ENCODE measurements at places on chromosomes 1 and 21.

DNA sequence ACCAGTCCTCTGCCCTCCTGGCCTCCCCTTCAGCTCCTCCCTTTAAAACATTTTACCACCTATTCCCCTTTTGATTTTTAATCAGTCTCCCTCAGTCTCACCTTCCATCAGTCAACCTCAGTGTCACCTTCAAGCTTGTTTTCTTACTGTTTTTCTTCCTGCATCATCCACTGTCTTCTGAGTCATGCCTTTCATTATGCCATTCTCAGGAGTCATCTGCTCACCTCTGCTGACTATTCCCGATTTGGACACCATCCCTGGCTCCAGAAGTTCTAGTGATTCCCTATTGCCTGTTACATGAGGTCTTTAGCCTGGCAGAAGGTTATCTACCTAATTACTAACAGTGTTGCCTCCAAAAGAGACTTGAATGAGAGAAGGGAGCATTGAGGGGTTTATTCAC lies 23.9 kb downstream of the NFASC start:
- no peak for DNase-seq

DNA sequence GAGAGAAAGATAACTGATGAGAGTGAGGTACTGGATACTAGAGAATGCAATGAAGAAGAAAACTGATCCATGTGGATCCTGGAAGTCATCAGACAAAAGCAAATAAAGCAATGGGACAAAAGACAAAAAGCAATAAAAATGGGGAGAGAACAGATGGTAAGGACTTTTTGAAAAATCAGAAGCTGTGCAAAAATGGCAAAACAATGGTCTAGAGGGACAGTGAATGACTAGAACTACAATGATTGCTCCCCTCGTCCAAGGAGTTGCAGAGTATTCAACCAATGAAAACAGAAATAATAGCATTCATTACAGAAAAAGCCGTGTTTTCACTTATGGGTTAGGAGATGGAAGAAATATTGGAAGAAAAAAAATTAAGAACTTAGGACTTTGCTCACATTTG lies 18.5 kb downstream of the LUZP1 start:
- no peak for DNase-seq

DNA sequence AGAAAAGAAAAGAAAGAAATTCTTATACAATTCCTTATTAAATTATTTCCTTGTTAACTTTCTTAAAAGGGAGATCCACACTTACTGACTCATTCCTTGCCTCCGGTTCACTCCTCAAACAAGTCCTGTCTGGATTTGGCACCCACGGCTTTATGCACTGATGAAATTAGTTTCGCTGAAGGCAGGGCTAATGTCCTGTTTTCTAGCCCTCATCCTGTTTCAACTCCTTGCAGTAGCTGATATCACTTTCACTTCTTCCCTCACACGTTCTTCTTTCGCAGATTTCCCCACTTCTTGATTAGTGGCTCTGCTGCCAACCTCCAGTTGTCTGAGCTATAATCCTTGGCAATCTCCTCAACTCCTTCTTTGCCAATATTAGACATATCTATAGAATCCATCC lies 215.2 kb downstream of the URB2 start:
- DNase-seq = no peak

DNA sequence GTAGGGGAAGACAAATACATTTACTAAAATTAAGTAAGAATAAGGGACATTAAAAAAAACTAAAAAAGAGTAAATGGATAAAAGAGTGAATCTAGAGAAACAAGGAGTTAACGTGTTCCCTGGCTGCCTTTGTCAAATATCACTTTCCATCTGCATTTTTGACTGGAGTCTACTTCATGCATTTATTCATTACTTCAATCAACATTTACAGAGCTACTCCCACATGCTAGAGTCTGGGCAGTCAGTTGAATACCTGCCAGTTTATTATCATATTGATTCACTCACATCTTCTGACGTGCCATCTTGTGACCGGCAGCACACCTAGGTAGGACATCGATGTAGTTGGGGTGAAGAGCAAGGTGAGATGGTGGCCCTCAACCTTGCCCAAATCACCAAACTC lies 35.6 kb upstream of the KCNA3 start:
- no peak for DNase-seq

DNA sequence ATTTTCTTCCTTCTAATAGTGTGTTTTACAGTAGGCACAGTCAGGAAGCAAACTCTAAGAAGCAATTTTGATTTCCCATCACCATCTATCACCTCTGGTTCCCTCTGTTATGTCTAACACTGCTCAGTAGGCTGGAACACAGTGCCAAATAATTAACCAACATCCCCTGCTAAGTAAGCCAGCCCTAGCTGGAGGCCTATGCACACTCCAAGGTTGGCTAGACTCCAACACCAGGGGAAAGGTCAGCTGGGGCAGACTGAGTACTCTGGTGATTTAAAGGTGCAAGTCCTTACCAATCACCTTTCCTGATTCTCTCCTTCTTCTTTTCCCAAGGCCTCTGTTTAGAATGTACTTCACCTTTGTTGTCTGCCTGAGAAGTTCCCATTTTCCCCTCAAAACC lies 46.5 kb upstream of the BEND5 start:
- no peak for DNase-seq

DNA sequence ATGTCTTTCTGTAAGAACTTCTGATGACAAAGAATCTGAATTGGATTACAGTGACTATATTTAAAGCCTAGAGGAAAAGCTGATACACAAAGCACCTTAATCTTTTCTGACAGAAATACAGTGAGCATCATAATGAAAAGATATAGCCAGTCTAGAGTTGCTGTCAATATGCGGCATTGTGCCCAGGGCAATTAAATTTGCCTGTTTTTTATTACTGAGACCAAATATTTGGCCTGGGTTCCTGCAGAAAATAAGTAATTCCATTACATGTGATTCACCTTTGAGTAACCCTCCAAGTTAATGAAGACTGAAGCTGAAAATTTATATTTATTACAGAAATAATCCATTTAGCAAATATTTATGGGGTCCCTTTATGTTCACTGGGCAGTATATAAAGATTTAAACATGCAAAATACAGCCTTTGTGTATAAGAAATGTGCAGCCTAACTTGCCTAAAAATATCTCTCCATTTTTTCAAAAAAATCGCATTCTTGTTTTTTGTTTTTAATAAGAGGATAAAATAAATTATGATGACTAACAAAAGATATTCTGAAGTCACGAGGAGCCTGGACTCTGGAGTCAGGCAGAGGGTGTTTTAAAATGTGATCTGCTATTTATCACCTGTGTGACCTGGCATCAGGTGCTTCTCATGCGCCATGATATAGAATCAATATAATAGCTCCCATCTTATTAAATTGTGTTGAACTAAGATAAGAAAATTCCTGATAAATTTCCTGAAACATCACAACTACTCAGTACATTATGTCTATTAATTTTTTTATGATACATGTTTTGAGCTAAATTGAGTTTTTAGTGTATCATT lies 83.6 kb downstream of the SGIP1 start:
- DNase-seq = no peak

GRCh38 chr1:12022036-12022435 lies 2.7 kb downstream of the MIIP start:
- DNase-seq = no peak

- DNase-seq = no peak
Measured at GRCh38 chr1:206782448-206782847, 10.2 kb upstream of the IL10 start.

DNA sequence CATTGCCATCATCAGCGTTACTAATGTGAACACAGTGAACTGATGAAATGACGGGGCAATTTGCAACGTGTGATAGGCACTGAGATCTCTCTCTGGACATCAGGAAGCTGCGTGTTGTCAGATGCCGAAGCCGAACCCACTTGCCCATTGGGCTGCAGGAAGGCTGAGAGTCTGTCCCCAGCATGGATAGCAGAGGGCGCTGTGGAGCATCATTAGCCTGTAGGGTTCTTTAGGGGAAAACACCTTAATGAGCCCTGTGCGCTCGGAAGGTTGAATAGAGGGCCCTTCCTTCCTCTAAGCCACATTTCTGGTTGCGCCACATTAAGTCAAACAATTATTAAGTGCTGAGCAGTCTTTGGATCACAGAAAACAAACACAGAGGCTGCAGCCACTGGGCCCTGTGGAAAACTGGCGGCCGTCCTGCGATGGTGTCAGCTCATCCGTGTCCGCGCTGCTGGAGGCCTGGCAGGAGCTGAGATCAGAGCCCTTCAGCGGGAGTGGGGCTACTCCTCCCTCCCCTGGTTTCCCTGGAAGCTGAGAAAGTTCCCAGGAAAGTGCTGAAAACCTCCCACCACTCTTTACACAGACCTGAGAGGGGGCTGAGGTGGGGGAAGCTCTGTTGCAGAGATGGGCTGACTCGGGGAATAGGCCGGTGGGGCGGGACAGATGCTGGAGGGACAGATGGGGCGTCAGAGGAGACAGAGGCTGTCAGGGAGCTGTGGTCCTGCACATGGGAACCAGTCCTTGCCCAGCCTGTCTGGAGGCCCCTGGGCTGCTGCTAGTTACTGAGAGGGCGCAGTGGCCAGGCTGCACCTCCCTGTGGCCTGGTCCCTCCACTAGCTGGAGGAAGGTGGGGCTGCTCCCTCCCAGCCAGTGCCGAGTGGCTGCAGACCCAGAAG lies 12.7 kb downstream of the TFF2 start:
- DNase-seq = peak; percentile 25

DNA sequence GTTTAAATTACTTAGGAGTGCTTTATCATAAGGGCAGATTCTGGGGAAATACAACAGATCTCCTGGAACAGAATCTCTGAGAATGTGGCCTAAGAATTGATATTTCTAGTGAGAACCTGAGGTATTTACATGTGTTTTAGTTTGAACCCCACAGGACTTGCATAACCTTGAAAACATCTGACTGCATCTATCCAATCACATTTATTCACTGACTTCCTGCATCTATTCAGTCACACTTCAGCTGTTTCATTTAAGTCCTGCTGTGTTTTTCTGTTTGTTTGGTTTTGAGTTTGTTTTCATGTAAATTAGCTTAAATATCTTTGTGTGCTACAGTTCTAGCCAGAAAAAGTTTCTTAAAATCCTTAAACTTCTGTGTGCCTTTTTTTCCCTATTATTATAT lies 1260.7 kb downstream of the PLA2G4A start:
- DNase-seq = no peak

DNA sequence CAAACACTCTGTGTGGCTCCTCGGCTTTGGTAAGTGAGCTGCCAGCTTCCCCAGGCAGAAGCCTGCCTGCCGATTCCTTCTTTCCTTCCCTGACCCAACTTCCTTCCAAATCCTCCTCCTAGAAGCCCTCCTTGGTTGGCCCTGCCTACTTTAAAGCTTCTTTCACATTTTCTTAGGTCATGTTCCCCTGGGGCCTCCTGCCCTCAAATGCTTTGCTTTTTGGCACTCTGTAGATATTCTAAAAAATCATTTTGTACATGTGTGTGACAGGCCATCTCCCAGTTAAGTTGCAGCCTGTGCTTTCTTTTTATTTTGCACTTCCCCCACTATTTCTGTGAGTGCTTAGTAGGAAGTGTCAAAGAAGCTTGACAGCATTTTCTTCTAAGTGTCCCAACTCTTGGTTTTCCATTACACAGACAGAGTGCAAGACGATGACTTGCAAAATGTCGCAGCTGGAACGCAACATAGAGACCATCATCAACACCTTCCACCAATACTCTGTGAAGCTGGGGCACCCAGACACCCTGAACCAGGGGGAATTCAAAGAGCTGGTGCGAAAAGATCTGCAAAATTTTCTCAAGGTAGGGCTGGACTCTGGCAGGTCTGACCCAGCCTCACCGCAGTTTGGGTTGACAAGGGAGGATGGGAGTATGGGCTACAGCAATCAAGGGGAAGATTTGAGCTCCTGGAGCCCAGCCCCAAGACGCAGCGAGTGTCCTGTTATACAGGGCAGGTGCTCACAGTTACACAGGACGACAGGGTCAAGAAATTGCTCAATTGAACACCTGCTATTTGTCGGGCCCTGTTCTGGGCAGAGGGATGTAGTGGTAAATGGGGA lies at the start of gene S100A9:
S100A9 (plus strand) TSS at position 2 of the 838 bp plus-strand sequence; CDS start at position 432, 430 bp downstream.
- DNase-seq = no peak

- DNase-seq = no peak
Measured at GRCh38 chr21:31191553-31191952, 152.5 kb downstream of the TIAM1 start.

DNA sequence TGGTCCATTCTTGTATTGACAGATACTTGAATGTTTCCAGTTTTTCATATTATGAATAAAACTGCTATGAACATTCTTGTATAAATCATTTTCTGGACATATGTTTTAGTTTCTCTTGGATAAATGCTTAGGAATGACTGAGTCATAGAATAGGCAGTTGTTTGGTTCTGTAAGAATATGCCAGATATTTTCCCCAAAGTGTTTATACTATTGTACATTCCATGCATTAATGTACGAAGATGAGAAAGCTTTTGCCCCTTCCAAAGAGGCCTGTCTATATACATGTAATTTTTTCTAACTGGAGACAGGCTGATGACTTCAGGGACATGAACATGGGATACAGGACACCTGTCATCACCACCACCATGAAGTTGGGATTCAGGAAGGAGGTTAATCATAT lies 11.3 kb downstream of the NBPF3 start:
- no peak for DNase-seq

- DNase-seq = no peak
Measured at GRCh38 chr1:47235241-47235681, 3.2 kb upstream of the TAL1 start.
